Activated T-cell treated with anti-CD3 and anti-CD28 coated beads for 24 hours (primary cell): ENCODE measurements at places on chromosomes 12 and 14.

- DNase-seq, result no peak
Observed at GRCh38 chr14:81129242-81129641, 91.5 kb downstream of the GTF2A1 start.

- DNase-seq, result no peak
Observed at GRCh38 chr12:53169644-53170043, 10.9 kb upstream of the ZNF740 start.

GRCh38 chr14:68403191-68404145, 389.4 kb downstream of the ZFP36L1 start:
- DNase-seq, result no peak

- DNase-seq, result no peak
Observed at GRCh38 chr12:69007101-69007854, 74.3 kb upstream of the CPM start.

GRCh38 chr12:131671276-131671675, 39.6 kb upstream of the SFSWAP start:
- DNase-seq, result no peak

DNA sequence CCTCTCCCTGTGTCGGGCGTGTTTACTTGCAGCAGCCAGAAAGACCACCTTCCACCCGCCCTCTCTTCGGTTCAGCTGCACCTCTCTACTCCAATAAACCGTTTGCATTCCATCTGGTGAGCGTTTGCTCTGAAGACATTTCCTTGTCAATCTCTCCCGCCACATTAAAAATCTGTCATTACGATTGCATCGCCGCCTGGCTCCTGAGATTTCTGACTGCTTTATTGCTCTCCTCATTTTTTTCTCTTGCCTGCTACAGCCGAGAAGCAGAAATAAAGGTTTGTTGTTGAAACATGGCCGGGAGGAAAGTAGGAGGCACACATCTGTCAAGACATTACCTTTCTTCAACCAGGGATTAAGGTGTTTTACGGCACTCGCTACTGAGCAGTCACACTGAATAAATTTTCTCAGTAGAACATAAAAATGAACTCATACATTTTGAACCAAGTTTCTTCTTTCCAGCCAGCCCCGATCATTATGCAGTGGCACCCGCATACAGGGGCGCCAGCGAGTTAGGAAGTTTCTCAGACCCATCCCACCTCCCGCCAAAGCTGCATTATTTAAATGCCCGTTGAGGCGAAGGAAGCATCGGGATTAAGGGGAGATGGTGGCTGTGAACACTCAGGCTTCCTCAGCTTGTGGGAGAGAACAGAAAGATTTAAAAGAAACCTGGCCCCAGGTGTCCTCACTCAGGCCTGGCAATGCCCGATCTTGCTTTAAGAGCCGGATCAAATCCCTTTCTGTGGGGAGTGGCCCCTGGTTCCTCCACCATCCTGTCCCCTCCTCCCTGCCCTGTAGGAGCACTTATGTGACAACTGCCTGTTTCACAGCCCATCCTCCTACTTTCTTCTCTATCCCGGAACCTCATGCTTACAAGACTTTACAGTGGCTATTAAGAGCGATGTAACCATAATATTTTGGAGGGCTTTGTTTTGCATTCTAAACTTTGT, 1108.9 kb downstream of the BCL11B start:
- no peak for DNase-seq

DNA sequence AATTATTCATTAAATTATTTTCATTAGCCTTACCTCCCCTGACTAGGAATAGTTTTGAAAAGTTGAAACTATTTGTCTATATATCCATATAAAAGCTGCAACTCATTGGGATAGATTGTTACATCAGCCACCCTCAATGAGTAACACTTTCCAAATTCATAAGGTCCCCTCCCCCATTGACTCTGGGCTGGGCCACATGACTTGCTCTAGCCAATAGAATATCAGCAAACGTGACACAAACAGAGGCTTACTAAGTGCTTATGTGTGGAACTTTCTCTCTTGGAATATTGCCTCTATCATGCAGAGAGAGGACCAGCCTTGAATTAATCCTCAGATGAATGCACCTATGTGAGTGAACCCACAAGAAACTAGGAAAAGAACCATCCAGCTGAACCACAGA, 213.7 kb downstream of the CCDC59 start:
- DNase-seq, result no peak
